ENCODE measurements at places on chromosomes 3 and 15.

GRCh38 chr3:160629491-160629890 lies 47.5 kb upstream of the ARL14 start:
- no peak for DNase-seq

DNA sequence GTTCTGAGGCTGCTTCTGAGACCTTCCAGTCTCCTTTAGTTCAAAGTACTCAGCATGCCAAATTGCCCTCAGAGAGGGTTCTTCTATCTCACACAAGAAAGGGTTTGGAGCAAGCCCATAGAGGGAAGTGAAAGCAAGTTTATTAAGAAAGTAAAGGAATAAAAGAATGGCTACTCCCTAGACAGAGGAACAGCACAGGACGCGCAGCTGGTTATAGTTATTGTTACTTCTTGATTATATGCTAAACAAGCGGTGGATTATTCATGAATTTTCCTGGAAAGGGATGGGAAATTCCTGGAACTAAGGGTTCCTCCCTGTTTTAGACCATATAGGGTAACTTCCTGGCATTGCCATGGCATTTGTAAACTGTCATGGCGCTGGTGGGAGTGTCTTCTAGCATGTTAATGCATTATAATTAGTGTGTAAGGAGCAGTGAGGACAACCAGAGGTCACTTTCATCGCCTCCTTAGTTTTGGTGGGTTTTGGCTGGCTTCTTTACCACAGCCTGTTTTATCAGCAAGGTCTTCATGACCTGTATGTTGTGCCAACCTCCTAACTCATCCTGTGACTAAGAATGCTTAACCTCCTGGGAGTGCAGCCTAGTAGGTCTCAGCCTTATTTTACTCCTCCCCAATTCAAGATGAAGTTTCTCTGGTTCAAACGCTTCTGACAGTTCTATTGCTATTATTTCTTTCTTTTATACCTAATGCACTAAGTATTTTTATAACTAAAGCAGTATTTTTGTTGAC lies 26.3 kb downstream of the SCN11A start:
- DNase-seq, result no peak

DNA sequence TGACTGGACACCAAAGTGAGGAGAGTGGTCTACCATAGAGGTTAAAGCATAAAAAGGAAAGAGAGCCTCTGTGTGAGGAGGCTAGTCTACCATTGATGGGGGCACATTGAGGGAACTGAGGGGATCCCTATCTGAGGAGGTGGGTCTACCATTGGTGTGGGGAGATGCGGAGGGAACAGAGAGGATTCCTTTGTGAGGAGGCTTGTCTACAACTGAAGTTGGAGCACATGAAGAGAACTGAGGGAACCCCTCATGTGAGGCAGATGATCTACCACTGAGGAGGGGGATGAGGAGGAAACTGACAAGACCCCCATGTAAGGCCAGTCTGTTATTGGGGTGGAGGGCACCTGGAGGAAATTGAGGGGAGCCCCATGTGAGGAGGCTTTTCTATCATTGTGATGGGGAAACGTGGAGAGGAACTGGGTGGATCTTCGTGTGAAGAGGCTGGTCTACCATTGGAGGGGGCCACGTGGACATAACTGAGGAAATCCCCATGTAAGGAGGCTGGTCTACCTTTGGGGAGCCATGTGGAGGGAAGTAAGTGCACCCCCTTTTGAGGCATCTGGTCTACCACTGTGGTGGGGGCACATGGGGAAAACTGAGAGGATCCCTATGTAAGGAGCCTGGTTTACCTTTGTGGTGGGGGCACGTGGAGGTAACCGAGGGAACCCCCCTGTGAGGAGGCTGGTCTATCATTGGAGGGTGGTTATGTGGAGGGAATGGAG lies 160.1 kb downstream of the FBLN2 start:
- no peak for DNase-seq

- DNase-seq, result no peak
These were observed 11.9 kb downstream of the PRKAR2A start for GRCh38 chr3:48835650-48836366.

DNA sequence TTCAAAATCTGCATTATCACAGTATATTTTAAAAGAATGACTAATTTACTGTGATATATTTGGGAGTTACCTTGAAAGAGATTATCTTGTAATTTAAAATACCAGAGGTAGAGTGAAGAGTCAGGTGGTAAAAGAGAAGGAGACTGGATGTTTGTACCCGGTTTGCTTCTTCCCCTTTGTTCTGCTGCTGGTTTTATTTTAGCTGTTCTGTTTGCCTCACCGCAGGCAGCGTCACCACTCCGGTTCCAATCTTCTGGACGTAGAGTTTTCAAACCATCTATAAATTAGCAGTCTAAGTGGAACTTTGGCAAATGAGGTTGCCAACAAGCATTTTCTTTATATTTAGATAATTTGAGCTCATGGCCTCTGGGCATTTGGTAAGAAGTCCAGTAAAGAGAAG lies 38.2 kb downstream of the PPARG start:
- no peak for DNase-seq

Data from GM19239 (cell line).